ENCODE measurements at places on chromosomes 12 and 14.

- no peak for DNase-seq
Measured at GRCh38 chr14:72970824-72971434, 44.7 kb downstream of the DCAF4 start.

- peak; percentile 26 for DNase-seq
Measured at GRCh38 chr12:120856980-120857379, 47.2 kb downstream of the SPPL3 start.

DNA sequence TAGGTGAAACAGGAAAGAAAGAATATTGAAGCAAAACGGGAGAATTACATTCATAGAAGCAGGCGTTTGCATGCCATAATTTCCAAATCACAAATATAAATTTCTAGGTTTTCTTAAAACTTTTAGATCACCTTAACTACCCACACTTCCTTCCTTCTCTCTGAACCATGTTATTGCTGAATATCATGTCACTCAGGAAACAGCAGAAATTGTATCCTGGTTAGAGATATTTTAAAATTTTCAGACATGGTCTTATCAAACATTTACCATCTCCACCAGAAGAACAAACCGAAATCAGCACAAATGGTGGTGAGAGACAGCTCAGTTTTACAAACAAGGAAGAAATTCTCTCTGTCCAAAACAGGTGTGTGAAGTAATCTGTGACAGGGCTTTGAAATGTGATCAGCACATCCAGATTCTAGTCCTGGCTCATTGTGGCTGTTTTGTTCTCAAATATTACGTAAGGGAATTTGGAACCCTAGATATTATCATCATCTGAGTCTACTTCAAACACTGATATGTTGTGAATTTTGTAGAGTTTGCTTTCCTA is 16.3 kb downstream of the TESPA1 start:
- no peak for DNase-seq

- no peak for DNase-seq
Measured at GRCh38 chr12:105057174-105057573, 27.1 kb downstream of the ALDH1L2 start.

DNA sequence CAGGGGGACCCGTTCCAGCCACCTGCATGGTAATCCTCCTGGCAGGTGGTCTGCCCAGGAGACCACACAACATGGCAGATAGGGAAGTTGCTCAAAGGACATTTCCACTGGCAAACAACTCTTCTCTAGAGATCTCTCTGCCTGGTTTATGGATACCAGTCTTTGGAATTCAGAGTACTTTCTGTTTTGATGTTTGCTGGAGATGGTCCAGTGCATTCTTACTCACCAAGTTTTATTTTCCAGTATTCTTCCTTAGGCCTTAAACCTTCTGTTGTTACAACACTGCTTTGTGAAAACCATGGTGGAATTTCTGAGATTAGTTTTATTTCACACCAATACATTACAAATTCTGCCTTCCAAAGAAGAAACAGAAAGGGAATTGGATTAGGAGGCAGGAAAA is 428.3 kb downstream of the FUT8 start:
- DNase-seq = no peak

All from AML-193 (cell line).